ENCODE measurements at places on chromosomes 3 and 15.

DNA sequence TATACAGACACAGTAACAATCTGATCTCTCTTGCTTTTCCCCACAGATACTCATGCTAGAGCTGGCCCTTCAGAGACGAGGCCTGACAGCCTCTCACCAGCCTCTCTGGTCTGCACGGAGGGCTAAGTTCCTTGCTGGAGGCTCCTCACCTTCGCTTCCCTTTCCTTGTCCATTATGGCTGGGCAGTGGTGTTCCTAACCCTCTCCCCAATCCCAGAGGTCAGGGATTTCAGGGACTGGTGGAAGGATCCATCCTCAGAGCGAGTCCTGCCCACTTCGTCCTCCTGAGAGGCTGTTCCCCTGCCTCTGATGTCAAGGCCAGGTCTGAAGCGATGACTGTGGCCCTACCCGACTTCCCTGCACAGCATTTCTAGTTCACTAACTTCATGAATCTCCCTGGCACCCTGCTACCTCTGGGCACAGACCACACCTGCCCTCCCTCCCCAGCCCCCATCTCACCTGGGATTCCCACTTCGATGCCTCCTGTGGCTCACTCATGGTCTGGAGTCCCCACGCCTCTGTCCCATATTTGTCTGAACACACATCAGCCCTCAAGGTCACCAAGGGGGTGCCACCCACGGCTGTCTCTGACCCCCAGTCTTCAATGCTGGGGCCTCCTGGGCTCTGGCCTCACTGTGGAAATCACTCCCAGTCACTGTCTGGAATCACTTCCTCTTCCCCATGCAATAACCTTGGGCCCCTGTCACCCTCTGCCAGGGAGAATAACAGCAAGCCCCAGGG lies 124.9 kb upstream of the PRR20G start:
- DNase-seq = no peak

DNA sequence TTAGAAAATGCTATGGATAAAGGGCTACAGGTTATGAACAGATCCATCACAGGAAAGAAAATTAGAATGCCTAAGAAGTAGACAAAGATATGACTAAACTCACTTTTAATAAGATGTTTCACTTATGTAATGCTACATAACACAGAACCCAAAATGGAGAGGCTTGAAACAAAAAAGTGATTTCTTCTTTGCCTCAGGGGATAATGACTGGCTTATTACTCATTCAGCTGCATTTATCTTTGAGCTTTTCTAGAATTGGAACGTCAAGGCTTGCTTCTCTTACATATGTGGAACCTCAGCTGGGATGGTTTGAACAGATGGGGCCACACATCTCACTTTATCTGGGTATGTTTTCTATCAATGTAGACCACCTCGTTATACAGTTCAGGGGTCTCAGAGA lies 120.6 kb upstream of the EPHA3 start:
- no peak for DNase-seq

GRCh38 chr3:195003006-195003892 lies 267.7 kb downstream of the XXYLT1 start:
- DNase-seq = no peak

DNA sequence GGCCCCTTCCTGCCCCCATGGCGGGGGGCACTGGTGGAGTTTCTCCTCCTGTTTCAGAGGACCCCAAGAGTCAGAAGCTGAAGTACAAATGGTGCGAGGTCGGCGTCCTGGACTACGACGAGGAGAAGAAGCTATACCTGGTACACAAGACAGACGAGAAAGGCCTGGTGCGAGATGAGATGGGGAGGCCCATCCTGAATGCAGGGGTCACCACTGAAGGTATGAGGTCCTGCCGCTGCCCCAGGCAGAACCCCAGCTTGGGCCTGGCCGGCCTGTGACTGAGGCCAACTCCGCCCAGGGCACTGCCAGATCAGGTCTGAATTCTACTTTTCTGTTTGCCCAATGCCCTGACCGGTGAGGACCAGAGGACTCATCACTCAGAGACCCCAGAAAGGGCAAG lies 15.0 kb downstream of the DNAH1 start:
- DNase-seq = no peak

DNA sequence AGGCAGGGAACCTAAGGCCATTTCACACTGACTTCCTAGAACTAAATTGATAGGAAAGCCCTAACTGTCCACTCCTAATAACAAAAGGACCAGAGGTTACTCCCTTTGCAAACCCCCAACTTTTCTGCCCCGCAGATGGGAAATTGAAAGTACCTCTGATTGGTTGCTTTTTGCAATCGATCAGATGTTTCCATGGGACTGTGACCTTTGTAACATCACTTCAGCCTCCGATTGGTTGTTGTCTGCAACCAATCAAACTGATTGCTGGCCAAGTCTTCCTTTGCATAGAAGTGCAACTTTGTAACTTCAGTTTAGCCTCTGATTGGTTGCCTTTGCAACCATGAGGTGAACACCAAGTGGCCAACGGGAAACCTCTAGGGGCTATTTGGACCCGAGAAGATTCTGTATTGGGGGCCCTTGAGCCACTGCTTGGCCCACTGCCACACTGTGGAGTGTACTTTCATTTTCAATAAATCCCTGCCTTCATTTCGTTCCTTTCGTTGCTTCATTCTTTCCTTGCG lies 11.3 kb upstream of the KNL1 start:
- peak; percentile 44 for DNase-seq

DNA sequence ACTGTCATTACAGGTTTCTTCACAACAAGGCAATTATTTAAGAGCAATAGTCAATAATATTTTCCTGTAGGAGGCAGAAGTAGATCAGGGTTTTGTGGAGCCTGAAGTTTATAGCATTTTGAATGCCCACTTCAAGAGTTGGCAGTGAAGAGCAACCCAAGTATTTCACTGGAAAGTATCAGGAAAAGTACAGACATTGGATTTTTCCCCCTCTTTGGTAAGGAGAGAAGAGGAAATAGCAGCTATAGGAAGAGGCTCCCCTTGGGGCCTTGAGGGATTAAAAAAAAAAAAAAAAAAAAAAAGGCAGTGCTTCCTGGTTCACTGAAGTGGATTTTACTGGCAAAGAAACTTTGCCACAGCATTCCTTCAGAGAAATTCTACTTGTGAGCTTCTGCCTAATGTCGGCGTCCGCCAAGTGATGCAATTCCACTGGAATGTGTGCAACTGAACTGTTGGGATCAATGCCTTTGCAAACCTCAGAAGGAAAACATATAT lies 5.7 kb upstream of the CNTN6 start:
- DNase-seq = no peak

GRCh38 chr3:105162448-105162847 lies 204.3 kb upstream of the ALCAM start:
- no peak for DNase-seq

- no peak for DNase-seq
Observed at GRCh38 chr15:63655683-63656372, 58.6 kb downstream of the FBXL22 start.

DNA sequence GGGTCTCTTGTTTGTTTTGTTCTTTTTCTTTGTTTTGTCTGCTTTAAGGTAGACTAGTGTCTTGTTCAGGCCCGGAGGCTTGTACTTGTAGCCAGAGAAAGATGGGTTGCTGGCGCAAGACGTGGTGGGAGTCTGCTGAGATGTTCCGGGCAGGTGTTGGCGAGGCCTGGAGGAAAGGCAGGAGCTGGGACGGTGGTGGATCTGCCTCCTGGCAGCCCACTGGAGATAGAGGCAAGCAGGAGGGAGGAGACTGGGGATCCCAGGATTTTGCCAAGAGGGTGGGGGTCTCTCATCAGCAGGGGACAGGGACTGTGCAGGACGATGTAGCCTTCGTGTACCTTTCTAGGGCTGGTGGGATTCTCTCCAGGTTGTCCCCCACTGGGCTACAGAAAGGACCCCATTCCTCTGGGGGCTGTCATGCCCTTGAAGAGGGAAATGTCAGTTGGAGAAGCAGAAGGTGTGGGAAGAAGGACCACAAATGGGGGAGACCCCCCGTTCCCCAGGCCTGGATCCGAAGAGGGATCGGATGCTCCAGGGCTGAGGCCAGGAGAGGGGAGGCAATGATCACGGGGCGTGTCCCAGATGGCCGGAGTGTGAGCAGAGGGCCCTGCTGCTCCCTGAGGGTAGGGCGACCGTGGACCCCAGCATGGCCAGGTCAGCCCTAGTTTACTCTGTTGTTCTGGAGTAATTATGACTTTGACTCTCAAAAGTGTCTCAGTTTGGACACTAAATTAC lies 7.0 kb downstream of the CHAC1 start:
- DNase-seq = no peak

DNA sequence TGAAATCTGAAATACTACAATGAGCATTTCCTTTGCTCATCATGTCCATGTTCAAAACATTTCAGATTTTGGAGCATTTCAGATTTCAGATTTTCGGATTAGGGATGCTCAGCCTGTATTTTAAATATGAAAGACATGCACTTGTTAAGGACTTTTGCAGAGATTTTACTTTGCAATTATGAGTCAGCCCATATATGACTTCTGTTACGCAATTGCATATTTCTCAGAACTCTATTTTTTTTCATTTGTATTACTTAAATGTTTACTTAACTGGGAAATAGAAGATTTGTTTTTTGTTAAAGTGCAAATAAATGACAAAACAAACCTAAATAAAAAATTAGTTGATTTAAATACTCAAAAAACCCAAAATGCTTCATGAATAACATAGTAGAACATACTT lies 376.2 kb downstream of the ZBTB20 start:
- no peak for DNase-seq

DNA sequence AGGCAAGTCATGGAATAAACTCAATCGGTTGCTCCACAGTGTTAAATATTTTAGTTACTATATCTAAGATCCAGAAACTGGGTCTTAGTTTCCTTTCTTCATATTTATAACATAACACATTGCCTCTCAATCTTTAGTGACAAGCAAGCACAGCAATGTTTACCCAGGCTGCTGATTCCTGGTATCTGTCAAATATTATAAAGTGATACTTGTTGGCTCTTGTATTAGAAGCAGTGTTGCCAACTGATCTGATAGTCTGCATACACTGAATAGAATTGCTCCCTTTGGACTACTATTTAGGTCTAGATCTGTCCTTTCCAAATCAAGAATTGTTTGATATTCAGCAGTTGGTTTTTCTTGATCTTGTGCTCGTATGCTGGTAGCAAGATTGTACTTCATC lies 7.2 kb upstream of the HHLA2 start:
- DNase-seq = no peak

GRCh38 chr15:68507447-68507846 lies 71.3 kb upstream of the CORO2B start:
- DNase-seq = no peak

GRCh38 chr3:194633349-194634004 lies at the start of gene TMEM44:
Gene TMEM44, minus strand, starts transcription at chr3:194633419. Its CDS starts 204 bp downstream, at chr3:194633215.
- DNase-seq = peak; percentile 60

GRCh38 chr15:63469190-63469589 lies 35.2 kb upstream of the USP3 start:
- no peak for DNase-seq

GRCh38 chr3:113097960-113098447 lies 107.2 kb downstream of the GTPBP8 start:
- no peak for DNase-seq

GRCh38 chr3:40593351-40593750 lies 68.6 kb downstream of the ZNF621 start:
- no peak for DNase-seq

GRCh38 chr15:81043935-81044575 lies 43.3 kb downstream of the TLNRD1 start:
- DNase-seq = no peak

DNA sequence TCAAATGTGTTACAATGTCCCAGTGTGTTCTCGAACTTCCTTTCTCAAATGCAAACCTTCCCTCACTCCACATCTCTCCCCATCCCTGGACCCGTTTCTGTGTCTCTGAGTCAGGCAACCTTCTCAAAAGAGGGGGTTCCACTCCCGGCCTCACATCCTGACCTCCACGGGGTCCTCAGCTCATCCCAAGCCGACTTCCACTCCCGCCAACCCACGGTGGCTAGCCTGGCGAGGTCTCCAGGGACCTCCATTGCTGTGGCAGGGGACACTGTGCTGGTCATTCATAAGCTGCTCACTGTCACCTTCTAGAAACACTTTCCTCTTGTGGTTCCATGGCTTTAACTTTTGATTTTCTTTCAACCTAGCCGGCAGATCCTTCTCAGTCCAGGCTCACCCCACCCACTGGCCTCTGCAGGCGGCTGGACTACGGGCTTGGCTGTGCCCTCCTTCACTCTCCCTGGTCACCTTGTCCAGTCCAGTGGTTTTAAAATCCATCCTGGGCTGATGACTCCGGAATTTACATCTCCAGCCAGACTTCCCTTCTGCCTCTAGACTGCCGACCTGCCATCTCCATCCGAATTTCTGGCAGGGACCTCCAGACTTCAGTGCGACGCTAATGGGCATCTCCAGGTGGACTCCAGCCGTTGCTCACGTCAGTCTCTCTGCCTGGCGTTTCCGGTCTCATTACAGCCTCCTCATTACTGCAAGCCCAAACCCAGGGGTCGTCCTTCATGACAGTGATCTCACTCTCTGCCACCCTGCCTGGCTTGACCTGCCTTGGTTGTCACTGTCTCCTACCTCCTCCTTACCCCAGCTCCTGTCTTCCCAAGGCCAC lies 20.0 kb downstream of the ABTB1 start:
- DNase-seq = no peak

- no peak for DNase-seq
Observed at GRCh38 chr15:41517895-41518449, 4.3 kb upstream of the LTK start.

DNA sequence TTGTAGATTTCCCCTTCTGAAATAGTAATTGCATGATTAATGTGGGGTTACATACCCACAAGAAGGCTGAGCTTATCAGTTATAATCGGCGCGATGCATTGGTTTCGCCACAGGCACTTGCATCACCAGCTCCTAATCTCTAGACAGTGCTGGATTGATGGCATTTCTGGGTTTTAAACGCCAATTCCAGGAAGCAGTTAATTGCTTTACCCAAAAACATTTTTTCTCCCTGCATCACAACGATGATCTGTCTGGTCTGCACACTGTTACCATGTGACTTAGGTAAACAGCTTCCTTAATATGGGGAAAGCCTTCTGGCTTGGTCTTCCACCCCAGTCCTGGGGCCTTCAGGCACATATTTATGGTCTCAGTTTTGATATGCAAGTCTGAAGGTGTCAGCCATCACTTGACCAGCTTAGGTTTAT lies 70.0 kb upstream of the HEG1 start:
- DNase-seq = no peak

DNA sequence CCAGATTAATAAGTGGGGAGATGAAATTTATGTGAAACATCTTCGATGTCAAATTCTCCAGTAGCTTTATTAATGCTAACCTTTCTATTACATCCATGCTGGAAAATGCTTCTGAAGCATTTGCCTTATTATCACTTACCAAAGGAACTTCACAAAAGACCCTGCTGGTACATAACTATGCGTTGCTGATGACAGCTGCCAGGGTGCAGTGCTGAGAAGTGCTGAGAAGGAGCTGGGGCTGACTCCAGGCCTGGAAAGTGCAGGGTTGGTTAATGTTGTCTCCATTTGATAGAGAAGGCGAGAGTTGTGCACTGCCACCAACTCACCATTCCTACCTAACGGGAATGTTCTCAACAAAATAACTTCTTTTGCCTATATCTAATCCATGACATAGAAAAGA lies 736.0 kb upstream of the NR2F2 start:
- DNase-seq = no peak

- no peak for DNase-seq
Observed at GRCh38 chr3:94714194-94714593, 651.3 kb downstream of the NSUN3 start.
